Kidney tubule cell (primary cell): ENCODE measurements at places on chromosomes 6 and 20.

- no peak for DNase-seq
Measured at GRCh38 chr6:170434821-170435155, 118.3 kb downstream of the PSMB1 start.

GRCh38 chr6:34460796-34461507 lies 4.9 kb upstream of the PACSIN1 start:
- peak; percentile 16 for DNase-seq

GRCh38 chr6:28587746-28588075 lies 62.0 kb downstream of the GPX5 start:
- DNase-seq = peak; percentile 48

- no peak for DNase-seq
Measured at GRCh38 chr20:38226553-38226952, 34.0 kb downstream of the KIAA1755 start.

- DNase-seq = no peak
Measured at GRCh38 chr20:52047811-52048764, 143.5 kb downstream of the ZFP64 start.

DNA sequence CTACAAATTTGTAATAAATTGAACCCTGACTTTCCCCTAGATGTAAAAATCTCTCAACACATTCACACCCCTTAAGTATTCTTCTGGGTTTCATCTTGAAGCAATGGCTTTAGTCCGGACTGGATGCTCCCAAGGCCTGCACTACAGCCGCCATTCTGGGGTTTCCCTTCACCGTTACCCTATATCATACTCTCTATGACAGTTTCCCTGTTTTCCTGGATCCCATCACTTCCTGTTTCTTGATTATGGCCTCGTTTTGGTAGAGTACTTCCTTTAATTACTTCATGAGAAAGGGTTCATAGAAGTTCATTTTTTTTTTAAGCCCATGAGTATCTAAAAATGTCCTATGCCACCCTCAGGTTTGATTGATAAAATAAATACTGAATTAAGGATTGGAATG lies 11.7 kb downstream of the FIG4 start:
- no peak for DNase-seq

- DNase-seq = no peak
Measured at GRCh38 chr6:116278481-116278829, 1.3 kb downstream of the TSPYL1 start.

- DNase-seq = no peak
Measured at GRCh38 chr6:36804563-36804962, 34.7 kb downstream of the CPNE5 start.

GRCh38 chr20:58664883-58665282 lies 13.8 kb downstream of the STX16 start:
- DNase-seq = no peak
